ENCODE measurements at places on chromosomes 6 and 20.
A peak's percentile ranks its signal among the peaks of the same experiment; 100 is the strongest.

- no peak for DNase-seq
Measured at GRCh38 chr20:46085179-46085851, 4.4 kb downstream of the NCOA5 start.

- no peak for DNase-seq
Measured at GRCh38 chr6:33136310-33136900, 55.9 kb downstream of the COL11A2 start.

GRCh38 chr20:23289724-23290395 lies 60.7 kb upstream of the NXT1 start:
- DNase-seq, result no peak

DNA sequence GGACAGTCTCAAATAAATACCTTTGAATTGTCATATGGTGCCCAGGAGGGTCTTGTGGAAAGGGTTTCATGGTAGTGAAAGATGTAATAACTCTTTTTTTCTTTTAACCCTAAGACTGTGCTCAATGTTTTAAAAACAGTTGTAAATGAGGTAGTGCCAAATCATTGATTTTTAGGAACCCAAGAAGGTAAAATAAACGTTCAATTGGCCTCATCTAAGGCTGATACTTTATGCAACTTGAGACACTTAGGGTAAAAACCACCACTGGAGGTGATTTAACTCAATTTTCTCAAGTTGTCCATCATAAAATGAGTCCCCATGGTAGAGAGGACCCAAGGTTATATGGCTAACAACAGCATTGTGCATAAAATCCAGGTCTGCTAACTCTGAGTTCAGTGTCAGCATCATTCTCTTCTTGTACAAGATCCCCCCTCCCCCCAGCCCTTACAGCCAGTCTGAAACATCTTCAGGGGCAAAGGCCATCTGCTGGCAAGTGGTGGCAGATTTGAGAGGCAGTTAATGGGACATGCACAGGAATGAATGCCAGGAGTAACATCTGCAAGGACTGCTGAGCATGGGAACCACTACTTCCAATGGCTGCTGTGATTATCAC lies 244.4 kb downstream of the GMPR start:
- DNase-seq, result peak; percentile 46

GRCh38 chr6:72552938-72553337 lies 68.9 kb upstream of the KCNQ5 start:
- no peak for DNase-seq

- no peak for DNase-seq
Measured at GRCh38 chr6:48032151-48032550, 78.8 kb downstream of the PTCHD4 start.

DNA sequence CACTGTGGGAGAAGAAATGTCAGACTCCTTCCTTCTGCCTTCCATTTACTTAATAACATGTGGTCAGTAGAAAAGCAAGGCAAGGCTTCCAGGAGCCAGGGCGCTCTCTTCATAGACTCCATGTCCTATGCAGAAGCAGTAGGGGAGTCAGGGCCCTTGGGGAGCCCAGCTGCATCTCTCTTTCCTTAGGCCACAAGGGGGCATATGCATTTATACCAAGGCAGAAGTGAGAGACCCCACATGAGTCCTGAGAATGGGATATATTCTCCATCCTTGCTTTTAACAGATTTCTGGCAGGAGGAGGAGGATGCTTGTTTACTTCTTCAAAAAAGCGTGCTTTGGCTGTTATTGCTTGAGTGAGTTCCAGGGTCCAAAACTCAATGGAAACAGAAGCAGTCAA lies 198.5 kb downstream of the HIVEP2 start:
- DNase-seq, result peak; percentile 31

GRCh38 chr6:96469312-96469711 lies 52.3 kb upstream of the UFL1 start:
- DNase-seq, result no peak

DNA sequence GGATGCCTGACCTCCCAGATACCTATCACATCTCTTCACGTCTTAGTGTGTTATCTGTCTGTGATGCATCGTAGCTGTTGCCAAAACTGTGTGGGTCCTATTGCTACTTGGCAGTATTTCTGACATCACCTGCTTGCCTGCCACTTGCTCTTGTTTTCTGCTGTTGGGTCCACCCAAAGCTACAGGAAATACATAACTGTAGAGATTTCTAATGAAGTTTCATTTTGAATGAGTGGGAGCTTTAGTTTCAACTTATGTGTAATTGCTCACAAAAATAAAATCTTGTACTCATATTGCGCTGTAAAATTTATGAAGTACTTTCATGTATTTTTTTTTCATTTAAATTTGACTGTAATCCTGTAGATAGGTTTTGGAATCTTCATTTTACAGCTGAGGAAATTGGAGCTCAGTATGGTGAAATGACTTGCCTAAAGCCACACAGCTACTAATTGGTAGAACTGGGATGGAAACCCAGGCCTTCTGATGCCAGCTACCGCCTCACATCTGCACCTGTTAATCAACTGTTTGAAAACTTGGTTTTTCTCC lies 113.6 kb upstream of the MAN1A1 start:
- peak; percentile 19 for DNase-seq

DNA sequence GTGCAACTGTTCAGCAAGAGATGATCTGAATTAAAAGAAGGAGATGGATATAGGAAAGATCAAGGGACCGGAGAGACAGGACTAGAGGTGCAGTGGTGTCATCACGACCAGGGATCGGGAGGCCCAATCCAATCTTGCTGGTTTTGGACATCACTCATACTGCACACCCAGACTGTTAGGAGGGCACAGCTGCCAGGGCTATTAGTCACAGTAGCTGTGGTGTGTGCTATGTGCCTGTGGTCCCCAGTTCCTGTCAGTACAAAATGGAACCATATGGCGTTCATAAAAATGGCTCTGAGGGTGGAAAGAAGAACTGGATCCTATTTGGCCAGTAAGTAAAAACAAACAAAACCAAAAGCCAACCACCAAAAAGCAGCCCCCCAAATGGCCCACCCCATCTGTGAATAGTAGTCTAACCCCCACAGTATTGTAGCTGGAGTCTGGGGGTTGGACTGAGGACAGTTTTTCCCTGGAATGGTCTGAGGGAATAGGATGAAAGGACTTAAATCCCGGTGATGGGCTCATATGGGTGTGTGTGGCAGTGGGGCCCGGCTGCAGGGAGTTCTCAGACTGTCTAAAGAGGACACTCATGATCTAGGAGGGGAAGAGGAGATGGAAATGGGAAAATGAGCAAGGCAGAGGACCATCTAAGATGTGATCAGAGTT lies 9.3 kb upstream of the NNAT start:
- DNase-seq, result no peak

DNA sequence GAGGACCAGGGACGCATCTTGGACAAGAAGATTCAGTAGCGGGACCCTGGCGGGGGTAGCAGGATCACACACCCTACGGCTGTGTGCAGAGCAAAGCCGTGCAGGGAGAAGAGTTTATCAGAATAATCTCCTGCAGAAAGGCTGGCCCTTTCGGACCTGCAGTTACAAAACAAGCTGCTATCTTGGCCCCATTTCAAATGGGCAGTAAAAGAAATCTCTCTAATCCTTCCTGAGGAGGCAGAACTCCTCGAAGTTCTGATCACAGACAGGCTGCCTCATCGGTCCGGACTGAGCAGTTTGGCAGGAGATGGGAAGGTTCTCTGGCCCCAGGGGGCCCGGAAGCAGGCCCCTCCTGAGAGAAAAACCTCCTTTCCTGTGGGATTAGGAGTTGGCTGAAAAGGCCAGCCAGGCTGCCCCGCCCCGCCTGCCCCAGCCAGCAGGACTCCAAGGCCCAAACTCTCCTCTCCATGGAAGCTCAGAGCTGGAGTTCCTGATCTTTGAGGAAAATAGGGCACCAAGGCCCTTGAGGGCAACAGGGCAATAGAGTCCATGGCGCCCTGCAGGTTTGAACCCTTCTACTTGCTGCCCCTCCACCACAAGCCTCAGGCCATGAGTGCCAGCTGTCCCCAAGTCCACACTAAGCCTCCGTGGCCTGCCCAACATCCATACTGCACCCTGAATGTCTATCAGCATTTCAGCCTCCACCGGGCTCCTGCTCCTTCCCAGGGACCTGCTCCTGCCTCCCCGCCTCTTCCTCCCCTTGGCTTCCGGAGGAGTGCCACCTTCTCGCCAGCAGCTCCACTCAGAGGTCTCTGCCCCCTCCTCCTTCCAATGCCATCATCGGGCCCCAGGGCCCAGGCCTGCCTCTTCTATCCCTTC lies 141.3 kb downstream of the PREX1 start:
- DNase-seq, result no peak

- no peak for DNase-seq
Measured at GRCh38 chr6:37279366-37280134, 21.6 kb upstream of the TMEM217 start.

GRCh38 chr20:37670351-37670791 lies 23.5 kb upstream of the CTNNBL1 start:
- DNase-seq, result no peak

GRCh38 chr6:158597565-158597964 lies 37.7 kb downstream of the TMEM181 start:
- no peak for DNase-seq

- no peak for DNase-seq
Measured at GRCh38 chr6:20328266-20328923, 73.3 kb upstream of the E2F3 start.

DNA sequence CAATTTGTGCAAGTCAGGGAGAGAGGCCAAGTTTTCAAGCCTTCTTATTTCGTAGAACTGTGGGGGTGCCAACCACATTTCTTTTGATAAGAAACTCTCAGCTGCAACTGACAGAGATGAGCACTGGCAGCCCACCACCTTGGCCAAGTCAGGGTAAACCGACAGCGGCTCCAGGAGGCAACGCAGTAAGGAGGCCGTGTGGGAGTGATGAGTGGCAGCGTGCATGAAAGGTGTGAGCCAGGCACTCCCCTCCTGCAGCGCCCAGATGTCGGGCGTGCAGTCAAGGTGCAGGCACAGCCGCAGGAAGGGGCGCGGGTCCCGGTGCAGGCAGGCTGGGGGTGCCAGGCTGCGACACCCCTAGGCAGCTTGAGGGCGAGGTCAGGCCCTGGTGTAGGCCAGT lies 49.2 kb upstream of the HDAC2 start:
- no peak for DNase-seq

DNA sequence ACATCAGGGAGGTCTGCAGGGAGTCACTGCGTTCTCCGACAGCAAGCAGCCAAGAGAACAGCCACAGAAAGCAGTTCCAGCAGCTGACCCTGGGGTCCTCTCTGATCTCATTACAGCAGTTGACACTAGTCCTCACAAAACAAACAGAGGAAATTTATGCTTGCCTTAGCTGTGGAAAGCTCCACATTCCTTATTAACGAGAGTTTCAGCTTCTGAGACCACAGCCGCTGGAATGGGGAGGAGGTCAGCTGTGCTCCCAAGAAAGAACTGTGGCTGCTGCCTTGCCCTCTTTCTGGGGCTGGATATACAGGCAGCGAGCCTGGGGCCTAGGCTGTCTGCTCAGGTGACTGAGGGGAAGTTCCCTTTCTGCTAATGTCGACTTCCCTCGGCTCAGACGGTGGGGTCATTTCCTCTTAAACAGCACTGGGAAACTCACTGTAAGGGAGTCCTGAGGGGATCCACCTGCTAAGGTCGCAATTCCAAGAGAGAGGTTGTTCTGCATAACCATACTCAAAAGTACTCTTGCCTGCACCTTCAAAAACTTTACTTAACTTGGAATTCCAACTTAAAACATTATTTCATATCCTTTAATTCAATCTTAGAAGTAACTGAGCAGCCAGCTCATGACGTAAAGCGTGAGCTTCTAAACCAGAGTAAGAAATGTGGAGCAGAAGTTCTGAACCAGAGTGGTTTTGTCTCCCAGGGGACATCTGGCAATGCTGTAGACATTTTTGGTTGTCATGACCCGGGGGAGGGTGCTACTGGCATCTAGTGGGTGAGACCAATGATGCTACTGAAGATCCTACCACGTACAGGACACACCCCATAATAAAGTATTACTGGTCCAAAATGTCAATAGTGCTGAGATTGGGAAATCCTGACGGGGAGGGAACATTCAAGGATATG lies 80.3 kb downstream of the BACH2 start:
- DNase-seq, result peak; percentile 76

- no peak for DNase-seq
Measured at GRCh38 chr20:25320035-25320800, 70.4 kb downstream of the ABHD12 start.

DNA sequence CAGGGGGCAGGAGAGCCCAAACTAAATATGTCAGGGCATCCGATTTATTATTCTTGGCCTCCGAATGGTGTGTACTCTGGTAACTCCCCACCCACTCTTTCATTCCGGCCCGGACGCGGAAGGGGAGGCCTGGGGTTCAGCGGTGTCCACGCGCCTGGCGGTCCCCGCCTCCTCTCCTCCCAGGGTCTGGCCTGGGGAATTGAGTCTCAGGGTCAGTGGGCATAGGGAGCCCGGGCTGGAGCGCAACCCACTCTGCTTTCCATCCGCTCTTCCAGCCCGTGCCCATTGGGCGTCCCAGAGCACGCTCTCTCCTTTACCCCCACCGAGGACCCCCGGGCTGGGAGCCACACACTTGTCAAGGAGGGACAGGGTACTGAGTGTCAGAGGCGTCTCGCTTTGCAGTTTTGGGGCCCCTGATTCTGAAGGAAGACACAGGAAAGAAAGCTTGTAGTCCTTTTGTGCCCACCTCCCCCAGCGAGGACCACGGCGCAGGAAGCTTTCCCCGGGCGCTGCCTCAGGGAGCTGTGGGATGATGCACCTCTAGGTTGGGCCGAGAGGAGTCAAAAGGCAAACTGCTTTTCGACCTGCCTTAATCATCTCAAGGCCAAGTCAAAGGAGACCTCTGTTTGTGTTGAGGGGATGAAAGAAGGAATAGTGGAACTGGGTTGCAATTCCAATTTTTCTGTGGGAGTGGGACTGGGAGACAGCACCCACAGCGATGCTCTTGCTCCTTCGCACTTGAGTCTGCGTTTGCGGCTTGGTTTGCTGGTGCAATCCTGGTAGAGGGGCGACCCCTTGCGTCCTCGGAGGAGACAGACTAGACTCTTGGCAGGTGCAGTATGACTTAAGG lies 2.5 kb downstream of the RSPO3 start:
- DNase-seq, result peak; percentile 90

GRCh38 chr6:148851683-148852556 lies 105.1 kb downstream of the UST start:
- DNase-seq, result no peak

DNA sequence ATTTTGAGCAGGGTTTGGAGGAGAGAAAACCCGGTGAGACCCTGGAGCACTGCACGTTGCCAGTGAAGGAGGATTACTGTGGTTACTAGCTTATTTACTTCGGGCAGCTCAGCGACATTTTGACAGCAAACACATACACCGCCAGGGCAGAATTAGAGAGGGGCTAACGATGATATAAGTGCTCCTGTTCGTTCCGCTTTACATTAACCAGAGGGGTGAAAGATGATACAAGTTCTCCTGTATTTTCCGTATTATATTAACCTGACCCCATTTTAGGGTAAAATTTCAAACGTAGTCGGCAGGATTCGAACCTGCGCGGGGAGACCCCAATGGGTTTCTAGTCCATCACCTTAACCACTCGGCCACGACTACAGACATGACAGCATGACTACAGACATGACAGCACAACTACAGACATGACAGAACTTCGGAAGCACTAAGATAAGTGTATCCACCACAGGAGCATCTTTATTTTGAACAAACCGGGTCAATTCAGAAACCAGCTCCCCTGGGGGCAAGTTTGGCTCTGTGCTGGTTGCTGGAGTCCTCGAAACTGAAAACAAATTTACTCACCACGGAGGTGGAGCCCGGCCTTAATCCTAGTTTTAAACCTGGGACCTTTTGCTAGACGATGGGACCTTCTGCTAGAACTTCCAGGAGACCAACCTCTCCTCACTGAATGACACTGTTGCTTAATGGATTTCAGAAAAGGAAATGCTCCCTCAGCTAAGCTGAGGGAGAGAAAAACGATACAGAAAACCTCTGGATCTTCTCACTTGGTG lies 80.4 kb upstream of the ZNF184 start:
- peak; percentile 53 for DNase-seq

GRCh38 chr6:45696738-45697137 lies 318.9 kb downstream of the CLIC5 start:
- no peak for DNase-seq

GRCh38 chr20:35171753-35172433 lies at the start of gene PROCR:
TSS of gene PROCR (plus strand) at chr20:35172072. CDS start at chr20:35172155, 83 bp downstream.
- DNase-seq, result peak; percentile 35

Data from activated naive CD4-positive, alpha-beta T cell treated with anti-CD3 and anti-CD28 coated beads for 36 hours (primary cell).